ENCODE measurements at places on chromosomes 16 and 17. TPM values are rescaled to one million over a fixed set of nuclear protein-coding genes. Genes with fewer than 3 reads are reported as not detected.
A peak's percentile ranks its signal among the peaks of the same experiment; 100 is the strongest.

GRCh38 chr16:53123747-53124146 lies 69.0 kb downstream of the CHD9 start:
- DNase-seq = no peak

Gene PDILT
- not detected for polyA plus RNA-seq

GRCh38 chr17:56431736-56432135 lies 161.8 kb upstream of the NOG start:
- no peak for DNase-seq

- DNase-seq = no peak
Observed at GRCh38 chr16:57726433-57726947, 9.1 kb upstream of the KATNB1 start.

Gene SCO1
- 16.3 TPM for polyA plus RNA-seq

DNA sequence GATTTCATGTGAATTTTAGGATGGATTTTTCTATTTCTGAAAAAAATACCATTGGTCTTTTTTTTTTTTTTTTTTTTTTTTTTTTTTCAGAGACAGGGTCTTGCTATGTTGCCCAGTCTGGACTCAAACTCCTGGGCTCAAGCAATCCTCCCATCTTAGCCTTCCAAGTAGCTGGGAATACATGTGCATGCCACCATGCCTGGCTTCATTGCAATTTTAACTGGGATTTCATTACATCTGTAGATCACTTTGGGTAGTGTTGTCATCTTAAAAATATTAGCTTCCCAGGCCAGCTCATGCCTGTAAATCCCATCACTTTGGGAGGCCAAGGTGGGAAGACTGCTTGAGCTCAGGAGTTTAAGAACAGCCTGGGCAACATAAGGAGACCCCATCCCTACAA lies 54.8 kb downstream of the TOM1L2 start:
- no peak for DNase-seq

DNA sequence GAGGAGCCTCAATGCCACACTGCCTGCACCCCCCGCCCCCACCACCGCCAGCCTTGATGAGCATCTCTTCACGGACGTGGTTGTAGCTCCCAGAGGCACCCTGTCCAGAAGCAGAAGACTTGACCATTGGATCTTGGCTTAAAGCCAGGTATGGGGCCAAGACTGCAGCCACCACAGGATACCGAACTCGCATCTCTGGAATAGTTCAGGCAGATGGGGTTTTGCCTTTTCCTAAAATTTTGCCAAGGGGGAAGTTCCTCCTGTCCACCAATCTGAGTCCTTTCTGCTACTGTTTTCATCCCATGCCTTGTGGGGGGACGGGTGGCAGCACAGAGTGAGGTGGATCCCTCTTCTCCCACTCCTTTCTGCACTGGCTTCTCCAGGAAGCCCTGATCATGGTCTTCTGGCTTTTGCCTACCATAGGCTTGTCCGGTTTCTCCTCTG lies 939 bp downstream of the CORO6 start:
- no peak for DNase-seq

Gene TP53TG3B
- not detected for polyA plus RNA-seq

Gene LRRC46
- 2.3 TPM for polyA plus RNA-seq

DNA sequence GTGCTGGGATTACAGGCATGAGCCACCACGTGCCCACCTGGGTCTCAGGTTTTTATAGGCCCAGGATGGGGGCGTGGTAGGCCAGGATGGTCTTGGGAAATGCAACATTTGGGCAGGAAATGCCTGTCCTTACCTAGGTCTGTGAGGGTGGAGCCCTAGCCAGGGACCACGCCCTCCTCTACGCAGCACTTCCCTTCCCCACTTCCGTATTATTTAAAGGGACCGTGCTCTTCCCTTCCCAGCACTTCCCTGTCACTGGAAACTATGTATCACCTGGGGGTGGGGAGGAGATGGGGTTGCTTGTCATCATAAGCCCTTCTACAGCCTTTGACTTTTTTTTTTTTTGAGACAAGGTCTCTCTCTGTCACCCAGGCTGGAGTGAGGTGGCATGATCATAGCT lies 238.9 kb upstream of the NLRP1 start:
- DNase-seq = no peak

Gene SLC25A19
- polyA plus RNA-seq = 32.9 TPM

GRCh38 chr16:81528256-81528655 lies 83.6 kb downstream of the CMIP start:
- DNase-seq = no peak

- no peak for DNase-seq
Observed at GRCh38 chr16:31880322-31880979, 6.8 kb downstream of the ZNF267 start.

DNA sequence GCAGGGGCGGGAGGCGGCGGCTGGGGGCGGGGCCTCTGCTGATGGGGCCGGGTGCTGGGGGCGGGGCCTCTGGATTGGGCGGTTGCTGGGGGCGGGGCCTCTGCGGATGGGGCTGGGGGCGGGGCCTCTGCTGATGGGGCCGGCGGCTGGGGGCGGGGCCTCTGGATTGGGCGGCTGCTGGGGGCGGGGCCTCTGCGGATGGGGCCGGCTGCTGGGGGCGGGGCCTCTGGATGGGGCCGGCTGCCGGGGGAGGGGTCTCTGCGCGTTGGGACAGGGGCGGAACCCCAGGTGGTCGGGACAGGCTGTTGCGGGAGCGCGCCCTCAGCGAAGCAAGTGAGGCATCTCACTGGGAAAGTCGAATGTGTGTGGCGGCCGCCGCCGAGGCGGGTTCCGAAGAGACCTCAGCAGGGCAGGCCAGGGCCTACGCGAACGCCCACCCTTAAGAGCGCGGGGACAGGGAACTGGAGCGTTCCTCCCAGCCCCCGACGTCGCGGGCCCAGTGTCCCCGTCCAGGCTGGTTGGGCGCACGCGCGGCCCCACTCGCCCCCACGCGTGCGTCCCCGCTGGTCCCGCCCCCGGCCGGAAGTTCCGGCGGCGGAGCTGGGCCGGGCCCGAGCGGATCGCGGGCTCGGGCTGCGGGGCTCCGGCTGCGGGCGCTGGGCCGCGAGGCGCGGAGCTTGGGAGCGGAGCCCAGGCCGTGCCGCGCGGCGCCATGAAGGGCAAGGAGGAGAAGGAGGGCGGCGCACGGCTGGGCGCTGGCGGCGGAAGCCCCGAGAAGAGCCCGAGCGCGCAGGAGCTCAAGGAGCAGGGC lies at the start of gene STUB1:
TSS of gene STUB1 (plus strand) at position 597 of the 811 bp plus-strand sequence. CDS start at position 713, 116 bp downstream.
- peak; percentile 85 for DNase-seq

DNA sequence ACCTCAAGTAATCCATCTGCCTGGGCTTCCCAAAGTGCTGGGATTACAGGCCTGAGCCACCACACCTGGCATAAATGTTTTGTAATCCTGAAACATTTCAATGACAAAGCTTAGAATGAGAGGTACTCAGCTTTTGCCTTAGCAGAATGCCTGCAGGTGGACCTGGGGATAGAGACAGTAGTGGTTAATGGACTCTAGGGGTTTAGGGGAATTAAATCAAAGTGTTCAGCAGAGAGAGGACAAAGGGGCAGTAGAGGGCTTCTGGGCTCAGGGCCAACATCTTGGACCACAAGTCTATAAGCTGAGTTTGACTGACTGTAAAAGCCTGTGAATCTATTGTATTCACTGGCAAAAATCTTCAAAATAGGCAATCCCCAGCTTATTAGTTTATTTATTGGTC lies 36.0 kb upstream of the MED13 start:
- DNase-seq = no peak

DNA sequence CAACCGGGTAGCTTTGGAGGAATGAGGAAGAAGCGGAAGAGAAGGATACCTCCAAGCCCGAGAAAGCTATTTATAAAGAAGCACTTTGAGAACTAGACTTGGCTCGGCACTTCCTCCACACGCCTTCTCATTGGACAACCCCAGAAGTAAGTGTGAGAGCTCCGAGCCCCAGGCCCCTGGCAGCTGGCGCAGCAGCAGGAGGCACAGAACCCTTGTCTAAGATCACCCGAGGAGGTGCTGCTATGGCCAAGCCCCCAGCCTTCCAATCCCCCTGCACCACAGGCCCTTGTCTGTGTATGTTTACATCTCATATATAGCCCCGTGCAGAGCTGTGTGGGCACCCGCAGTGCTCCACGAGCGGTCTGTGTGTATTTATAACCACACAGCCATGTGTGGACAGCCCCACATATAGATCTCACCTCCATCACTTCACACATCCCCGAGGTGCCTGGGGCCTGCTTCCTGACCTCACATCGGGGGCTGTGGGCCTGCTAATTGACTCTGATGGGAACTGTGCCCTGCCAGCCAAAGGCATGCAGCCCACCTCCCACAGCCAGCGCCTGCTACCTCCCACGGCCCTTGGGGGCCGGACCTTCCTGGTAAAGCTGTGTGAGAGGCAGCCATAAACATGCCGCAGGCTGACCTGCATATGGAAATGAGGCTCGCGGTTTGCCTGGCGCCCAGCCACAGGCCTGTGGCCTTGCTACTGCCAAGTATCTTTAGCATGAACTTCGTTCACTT lies 96.1 kb downstream of the C17orf67 start:
- DNase-seq = no peak

Gene VTN
- 0.13 TPM for polyA plus RNA-seq

GRCh38 chr17:40526668-40527067 lies 25.2 kb upstream of the TNS4 start:
- no peak for DNase-seq

DNA sequence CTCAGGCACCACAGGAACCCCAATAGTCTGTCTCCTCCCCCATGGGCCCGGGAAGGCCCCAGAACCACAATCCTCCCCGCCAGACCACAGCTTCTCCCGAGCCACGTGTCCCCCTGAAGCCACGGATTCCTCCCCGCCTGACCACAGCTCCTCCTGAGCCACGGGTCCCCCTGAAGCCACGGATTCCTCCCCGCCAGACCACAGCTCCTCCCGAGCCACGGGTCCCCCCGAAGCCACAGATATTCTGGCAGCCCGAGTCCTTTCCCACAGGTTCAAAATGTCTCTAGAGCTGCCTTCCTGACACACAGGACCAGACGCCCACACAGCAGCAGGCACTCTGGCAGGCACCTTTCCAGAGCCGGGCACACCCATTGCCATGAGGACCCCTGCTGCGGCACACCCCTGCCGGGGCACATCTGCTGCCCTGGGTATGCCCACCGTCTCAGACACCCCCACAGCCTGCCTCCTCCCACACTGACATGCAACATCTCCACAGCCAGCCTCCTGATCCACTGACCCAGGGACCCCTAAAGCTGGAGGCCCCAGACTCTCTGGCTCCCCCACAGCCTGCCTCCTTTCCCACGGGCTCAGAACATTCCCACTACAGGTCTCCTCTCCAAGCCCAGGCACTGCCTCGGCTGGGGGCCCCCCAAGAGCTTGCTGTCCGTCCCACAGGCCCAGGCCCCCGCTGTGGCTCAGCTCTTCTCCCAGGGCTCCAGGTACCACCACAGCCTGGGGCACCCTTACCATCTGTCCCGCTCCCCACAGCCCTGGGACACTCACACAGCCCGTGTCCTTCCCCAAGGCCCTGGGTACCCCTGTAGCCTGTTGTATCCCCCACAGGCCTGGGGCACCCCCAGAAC lies 2.2 kb downstream of the KIAA0753 start:
- DNase-seq = no peak

GRCh38 chr16:49472598-49472997 lies 99.0 kb downstream of the C16orf78 start:
- no peak for DNase-seq

DNA sequence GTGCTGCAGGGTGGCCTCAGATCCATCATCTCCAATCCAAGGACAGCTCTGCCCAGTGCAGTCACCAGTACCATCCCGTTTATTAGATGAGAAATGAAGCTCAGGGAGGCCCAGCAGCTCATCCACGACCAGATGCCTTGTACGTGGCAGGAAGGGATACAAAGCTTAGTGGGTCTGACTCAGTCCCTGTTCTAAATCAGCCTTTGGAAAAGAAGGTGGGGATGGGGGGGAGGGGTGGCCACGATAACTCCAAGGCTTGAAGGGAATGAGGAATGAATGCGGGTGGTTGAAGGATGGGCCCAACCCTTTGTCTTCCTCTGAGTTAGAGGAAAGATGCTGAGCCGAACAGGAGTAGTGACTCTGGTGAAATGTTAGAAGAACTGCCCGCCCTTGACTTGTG lies 25.8 kb downstream of the LLGL2 start:
- DNase-seq = no peak

GRCh38 chr17:33124871-33125551 lies 133.4 kb downstream of the SPACA3 start:
- DNase-seq = no peak

GRCh38 chr17:39926588-39927100 lies 757 bp downstream of the ORMDL3 start:
- no peak for DNase-seq

GRCh38 chr17:51164911-51165679 lies 1.1 kb upstream of the NME2 start:
- no peak for DNase-seq

GRCh38 chr16:80231121-80231520 lies 309.7 kb upstream of the DYNLRB2 start:
- DNase-seq = no peak

DNA sequence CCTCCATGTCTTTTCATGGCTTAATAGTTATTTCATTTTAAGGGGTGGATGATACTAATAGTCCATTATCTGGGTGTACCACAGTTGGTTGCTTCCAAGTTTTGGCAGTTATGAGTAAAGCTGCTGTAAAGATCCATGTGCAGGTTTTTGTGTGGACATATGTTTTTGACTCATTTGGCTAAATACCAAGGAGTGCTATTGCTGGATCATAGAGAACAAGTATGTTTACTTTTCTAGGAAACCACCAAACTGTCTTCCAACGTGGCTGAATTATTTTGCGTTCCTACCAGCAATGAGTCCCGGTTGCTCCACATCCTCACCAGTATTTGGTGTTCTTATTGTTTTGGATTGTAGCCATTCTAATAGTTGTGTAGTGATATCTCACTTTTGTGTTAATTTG lies 181.9 kb downstream of the SPECC1 start:
- no peak for DNase-seq

DNA sequence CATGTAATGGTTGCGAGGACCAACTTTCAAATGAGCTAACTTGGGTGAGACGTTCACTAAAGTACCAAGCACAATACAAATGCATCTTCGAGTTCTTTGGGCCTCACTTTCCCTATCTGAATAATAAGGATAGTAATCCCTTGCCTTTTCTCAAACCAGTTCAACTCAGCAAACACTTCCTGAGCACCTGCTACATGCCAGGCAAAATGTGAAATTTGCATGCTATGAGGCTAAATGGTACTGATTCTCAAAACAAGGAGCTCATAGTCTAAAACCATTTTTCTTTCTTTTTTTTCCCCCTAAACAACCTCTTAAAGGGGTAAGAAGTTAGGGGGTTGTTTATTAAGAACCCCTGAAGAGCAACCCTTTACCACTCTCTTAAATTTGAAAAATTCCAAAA lies 101.4 kb upstream of the HLF start:
- no peak for DNase-seq
